NCI-H82 (cell line): ENCODE measurements at places on chromosomes 13 and 19.
A peak's percentile ranks its signal among the peaks of the same experiment; 100 is the strongest.

DNA sequence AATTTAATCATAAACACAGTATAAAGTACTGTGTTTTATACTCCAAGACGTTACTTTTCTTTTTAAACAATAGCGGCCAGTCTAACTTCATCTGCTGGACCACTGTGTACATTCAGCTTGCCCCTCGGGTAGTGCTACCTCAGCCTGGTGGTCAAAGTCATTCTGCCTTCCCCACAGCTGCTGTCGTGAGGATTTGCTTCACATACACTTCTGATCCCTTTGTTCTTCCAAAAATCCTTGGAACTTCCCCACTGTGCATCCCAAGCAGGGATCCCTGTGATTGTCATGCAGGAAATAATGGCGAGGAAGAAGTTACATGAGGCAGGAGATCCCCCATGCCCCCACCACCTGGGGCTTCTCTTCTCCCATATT, 234.9 kb upstream of the STARD13 start:
- peak; percentile 32 for DNase-seq

GRCh38 chr13:46554951-46555350, 2.0 kb downstream of the LRCH1 start:
- no peak for DNase-seq

- DNase-seq, result peak; percentile 97
These were observed 30.7 kb downstream of the PDE4A start for GRCh38 chr19:10450853-10451609.

DNA sequence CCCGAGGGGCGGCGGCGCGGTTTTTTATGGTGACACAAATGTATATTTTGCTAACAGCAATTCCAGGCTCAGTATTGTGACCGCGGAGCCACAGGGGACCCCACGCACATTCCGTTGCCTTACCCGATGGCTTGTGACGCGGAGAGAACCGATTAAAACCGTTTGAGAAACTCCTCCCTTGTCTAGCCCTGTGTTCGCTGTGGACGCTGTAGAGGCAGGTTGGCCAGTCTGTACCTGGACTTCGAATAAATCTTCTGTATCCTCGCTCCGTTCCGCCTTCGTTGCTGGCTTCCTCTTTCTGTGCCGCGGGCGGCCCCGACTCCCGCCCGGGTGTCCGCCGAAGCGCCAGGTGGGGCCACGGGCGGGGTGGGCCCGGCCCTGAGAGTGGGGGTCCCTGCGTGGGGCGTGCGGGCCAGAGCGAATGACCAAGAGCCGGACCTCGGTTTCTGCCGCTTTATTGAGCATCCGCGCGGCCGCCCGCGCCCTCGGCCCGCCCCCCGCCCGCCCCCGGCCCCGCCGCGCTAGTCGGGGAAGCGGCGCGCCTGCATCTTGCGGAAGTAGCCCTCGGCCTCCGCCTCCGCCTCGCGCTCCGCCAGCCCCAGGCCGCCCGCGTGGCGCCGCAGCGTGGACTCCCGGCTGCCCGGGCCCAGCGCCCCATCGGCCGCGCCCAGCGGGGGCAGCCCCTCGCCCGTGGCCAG, 9.6 kb downstream of the PLPPR3 start:
- DNase-seq, result peak; percentile 30

GRCh38 chr13:46738055-46738454, 58.9 kb downstream of the ESD start:
- no peak for DNase-seq

DNA sequence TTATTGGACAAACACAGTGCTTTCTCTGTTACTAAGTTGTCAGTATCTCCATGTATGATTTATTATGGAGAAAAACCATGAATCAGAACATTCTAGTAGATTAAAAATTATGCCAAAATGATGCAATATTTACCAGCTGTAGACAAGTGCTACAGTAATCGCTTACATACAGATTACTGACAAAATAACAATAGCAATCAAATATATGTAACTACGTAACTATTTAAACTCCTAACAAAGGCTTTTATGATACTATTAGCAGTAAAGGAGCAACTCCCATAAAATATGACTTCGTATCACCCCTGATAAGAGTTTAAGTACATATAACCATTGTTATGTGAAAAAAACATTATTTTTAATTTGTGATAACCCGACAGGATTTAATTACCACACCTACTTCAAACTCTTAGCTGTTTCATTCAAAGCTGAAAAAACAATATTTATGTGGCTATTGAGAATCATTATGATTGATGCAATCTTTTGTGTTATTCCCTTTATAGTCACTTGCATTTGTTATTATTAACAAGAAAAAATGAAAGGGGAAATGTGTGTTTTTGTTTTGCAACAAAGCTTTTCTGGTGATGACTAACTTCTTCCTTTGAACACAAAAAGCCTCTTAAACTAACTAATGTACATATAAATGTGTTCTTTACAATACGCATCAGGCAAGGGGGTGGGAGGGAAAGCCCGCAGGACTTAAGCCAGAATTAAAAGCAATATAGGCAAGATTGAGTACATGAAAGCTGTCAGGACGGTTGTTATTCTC, 147.4 kb downstream of the ABCC4 start:
- no peak for DNase-seq

DNA sequence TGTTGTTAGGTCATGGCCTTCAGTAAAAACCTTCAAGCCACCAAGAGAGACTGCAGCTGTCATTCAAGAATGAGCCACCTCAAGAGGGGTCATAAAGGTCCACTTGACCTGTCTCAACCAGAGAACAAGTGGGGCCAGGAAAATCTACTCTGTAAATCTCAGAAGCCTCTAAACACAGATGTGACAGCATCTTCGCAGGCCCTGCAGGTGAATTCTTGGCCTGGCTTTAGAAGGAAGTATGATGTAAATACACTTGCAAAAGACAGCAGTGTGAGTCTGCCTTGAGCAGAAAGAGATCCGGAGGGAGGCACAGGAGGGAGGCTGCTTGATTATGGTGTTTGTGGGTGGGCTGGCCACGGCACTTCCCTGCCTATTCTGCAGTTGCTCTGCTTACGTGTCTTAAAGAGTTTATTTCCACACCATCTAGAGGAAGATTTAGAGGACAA, 1082.9 kb downstream of the UQCRFS1 start:
- peak; percentile 44 for DNase-seq
